ENCODE measurements at places on chromosomes 1 and 21.

GRCh38 chr1:180953291-180954004 lies 40.8 kb downstream of the KIAA1614 start:
- no peak for DNase-seq

GRCh38 chr1:40898431-40898901 lies 36.3 kb upstream of the CITED4 start:
- DNase-seq: no peak

DNA sequence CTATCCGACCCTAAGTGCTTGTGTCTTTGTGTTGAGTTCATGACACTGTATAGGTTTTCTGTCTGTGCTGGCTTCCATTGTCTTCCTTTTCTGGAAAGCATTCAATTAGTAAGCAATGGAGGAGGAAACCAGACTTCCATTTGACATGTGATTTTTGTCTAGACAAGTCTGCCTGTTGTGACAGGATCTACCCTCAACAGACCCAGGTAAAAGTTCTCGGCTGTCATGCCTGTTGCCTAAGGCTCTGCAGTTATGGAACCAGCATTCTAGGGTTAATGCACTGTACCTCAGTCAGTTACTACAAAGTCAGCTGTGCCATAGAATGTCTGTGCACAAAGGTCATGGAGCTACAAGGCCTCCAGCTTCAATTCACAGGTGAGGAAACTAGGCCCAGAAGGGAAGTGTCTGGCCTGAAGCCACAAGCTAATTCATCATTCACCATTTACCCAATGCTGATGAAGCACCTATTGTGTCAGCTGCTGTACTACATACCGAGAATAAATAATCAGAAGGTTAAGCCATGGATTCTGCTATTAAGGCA lies 72.3 kb downstream of the PLPP3 start:
- no peak for DNase-seq

DNA sequence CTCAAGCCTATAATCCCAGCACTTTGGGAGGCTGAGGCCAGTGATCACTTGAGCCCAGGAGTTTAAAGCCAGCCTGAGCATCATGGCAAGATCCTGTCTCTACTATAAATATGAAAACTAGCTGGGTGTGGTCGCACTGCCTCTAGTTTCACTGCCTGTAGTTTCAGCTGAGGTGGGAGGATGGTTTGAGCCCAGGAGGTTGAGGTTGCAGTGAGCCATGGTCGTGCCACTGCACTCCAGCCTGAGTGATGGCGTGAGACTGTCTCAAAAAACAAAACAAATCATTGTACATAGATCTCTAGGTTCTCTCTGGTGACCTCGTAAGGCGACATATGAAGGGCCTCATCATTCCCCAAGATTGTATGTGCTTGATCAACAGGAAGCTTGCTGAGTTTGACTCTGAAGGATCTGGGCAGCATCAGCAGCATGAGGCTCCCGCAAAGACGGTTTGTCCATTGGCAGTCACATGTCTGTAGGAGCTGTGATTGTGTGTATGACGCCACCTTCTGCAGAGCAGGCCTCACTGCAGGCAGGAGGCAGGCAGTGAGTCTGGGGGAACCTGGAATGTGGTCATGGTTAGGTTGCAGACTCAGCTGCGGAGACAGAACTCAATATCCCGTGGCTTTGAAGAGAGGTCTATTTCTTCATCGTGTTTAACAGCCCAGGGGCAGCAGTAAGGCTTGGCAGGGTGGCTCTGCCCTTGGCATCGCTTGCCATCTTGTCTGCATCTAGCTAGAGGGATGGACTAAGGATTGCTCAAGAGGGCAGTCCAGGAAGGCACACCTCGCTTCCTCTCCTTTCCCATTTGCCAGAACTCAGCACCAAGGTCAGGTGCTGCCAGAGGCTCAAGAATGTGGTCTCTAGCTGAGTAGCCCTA lies 14.0 kb downstream of the ATP5PO start:
- no peak for DNase-seq

GRCh38 chr21:25871566-25871965 lies 136.8 kb downstream of the GABPA start:
- DNase-seq: no peak
